ENCODE measurements at places on chromosomes 3 and 15.

DNA sequence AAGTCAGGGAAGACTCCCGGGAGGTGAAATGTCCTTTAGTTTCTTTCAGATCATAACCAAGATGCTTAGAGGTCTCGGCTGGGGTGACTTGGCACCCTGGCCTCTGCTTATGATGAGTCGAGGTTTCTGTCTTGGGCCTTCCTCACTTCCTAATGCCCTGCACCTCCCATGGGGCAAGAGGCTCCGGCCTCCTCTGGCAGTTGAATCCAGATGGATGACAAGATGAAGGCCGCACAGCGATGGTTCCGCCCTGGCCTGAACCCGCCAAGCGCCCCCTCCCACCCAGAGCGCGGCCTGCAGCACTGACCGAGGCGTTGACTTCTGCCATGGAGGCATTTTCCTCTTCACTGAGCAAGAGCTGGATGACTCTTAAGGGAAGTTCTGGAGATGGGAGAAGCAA, 31.3 kb downstream of the MUC20 start:
- no peaks in the 10 kb centered on the region for H3K36me3 ChIP-seq
- H3K27ac ChIP-seq: no peak overlapping the region
- no peak overlapping the region for H3K4me3 ChIP-seq
- peaks cover 5% of the 10 kb centered on the region for H3K4me1 ChIP-seq
- peaks cover 3% of the 10 kb centered on the region for H3K27me3 ChIP-seq
- no peak for DNase-seq

GRCh38 chr15:77807115-77807514, 174.4 kb upstream of the LINGO1 start:
- H3K4me3 ChIP-seq: no peak overlapping the region
- no peaks in the 10 kb centered on the region for H3K4me1 ChIP-seq
- no peak for DNase-seq
- H3K36me3 ChIP-seq: no peaks in the 10 kb centered on the region

- no peaks in the 10 kb centered on the region for H3K36me3 ChIP-seq
- H3K27me3 ChIP-seq: no peaks in the 10 kb centered on the region
- no peak overlapping the region for H3K4me3 ChIP-seq
- DNase-seq: no peak
- no peaks in the 10 kb centered on the region for H3K4me1 ChIP-seq
Measured at GRCh38 chr3:72163809-72164634, 379.1 kb upstream of the PROK2 start.

GRCh38 chr3:52021489-52022268, 26.0 kb upstream of the RPL29 start:
- H3K4me3 ChIP-seq: no peak overlapping the region
- no peaks in the 10 kb centered on the region for H3K27me3 ChIP-seq
- no peaks in the 10 kb centered on the region for H3K4me1 ChIP-seq
- DNase-seq: no peak

GRCh38 chr15:96186105-96186504, 144.4 kb upstream of the NR2F2 start:
- no peak for DNase-seq
- H3K27me3 ChIP-seq: no peaks in the 10 kb centered on the region
- no peaks in the 10 kb centered on the region for H3K36me3 ChIP-seq
- H3K4me3 ChIP-seq: no peak overlapping the region
- no peaks in the 10 kb centered on the region for H3K4me1 ChIP-seq

DNA sequence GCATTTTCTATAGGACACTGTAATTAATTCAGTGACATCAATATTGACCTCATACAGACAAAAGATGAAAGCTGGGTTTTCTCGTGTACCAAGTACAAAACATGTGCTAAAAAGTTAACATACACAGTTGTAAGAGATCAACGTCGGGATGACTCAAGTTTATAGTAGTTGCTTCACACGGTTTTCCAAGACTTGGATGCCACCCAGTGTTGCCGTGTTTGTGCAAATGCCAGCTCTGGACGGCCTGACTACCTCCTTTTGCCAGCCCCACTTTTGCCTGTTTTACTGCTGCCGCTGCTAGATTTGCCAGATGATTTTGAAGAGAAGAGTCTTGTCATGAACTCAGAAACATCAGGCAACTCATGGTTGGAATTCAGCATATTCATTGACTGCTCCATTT, 17.6 kb downstream of the EMC7 start:
- H3K27ac ChIP-seq: no peak overlapping the region
- H3K4me3 ChIP-seq: no peak overlapping the region
- no peaks in the 10 kb centered on the region for H3K4me1 ChIP-seq
- peaks cover 50% of the 10 kb centered on the region for H3K36me3 ChIP-seq
- H3K27me3 ChIP-seq: no peaks in the 10 kb centered on the region
- DNase-seq: no peak

GRCh38 chr3:115087512-115087911, 59.6 kb downstream of the ZBTB20 start:
- no peak for DNase-seq
- no peak overlapping the region for H3K27ac ChIP-seq
- H3K4me3 ChIP-seq: no peak overlapping the region
- H3K4me1 ChIP-seq: no peaks in the 10 kb centered on the region
- H3K36me3 ChIP-seq: no peaks in the 10 kb centered on the region
- H3K27me3 ChIP-seq: no peaks in the 10 kb centered on the region

- H3K27me3 ChIP-seq: no peaks in the 10 kb centered on the region
- H3K36me3 ChIP-seq: no peaks in the 10 kb centered on the region
- no peak overlapping the region for H3K27ac ChIP-seq
- no peak for DNase-seq
- H3K4me1 ChIP-seq: no peaks in the 10 kb centered on the region
- H3K4me3 ChIP-seq: no peak overlapping the region
Measured at GRCh38 chr3:196227629-196228493, 11.5 kb downstream of the SLC51A start.

GRCh38 chr3:188268336-188268735, 114.4 kb downstream of the LPP start:
- no peaks in the 10 kb centered on the region for H3K36me3 ChIP-seq
- no peak overlapping the region for H3K4me3 ChIP-seq
- DNase-seq: no peak

DNA sequence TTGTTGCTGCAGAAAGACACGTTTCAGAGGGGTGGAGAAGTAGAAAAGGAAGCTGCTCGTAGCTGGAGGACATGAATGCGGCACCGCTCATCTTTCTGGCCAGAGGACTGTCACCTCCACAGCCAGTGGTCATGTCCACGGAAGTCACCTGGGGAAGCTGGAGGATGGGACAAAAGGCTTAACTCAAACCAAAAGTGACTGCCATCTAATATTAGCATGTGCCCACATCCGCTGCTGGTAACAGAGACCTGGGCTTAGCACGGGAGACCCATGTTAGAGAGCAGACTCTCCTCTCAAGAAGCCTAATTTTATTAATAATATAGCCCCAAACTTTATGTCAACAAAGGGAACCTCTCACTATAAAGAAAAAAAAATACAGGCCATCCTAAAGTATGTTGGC, 5.9 kb downstream of the MEX3B start:
- no peak for DNase-seq
- no peak overlapping the region for H3K27ac ChIP-seq

DNA sequence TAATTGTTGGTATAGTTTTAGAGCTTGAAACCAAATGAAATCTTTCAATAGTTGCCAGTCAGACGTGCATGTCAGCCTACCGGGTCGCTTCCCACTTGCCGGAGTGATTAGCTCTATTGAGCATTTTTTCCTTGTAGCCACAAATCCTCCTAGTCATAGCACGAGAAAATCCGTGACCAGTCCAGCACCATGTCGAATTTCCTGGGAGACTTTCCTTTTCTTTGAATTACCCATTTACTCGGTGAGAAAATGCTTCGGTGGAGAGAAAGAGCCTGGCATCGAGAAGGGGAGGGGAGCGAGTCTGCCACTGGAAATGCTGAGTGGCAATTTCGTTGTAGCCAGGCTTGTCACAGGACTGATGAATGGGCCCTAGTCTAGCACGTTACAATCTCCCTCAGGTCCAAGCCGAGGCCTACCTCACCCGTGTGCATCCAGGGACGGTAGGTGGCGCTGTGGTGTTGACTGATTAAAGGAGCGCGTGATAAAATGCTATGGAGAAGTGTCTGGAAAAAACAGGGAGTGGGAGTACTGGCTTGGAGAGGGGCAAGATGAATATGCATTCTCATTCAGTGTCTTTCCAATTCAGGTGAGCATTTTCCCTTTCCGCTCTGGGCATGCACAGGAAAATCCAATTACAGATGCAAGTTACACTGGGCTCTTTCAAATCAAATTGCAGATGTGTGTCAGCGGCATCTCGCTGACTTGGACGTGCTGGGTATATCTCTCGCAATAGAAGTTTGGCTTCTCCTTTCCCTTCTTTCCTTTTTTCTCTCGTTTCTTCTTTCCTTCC, 238.8 kb downstream of the EDEM1 start:
- H3K27me3 ChIP-seq: peaks cover 7% of the 10 kb centered on the region
- no peak overlapping the region for H3K4me3 ChIP-seq
- no peaks in the 10 kb centered on the region for H3K4me1 ChIP-seq
- peak; percentile 14 for DNase-seq
- H3K36me3 ChIP-seq: no peaks in the 10 kb centered on the region

DNA sequence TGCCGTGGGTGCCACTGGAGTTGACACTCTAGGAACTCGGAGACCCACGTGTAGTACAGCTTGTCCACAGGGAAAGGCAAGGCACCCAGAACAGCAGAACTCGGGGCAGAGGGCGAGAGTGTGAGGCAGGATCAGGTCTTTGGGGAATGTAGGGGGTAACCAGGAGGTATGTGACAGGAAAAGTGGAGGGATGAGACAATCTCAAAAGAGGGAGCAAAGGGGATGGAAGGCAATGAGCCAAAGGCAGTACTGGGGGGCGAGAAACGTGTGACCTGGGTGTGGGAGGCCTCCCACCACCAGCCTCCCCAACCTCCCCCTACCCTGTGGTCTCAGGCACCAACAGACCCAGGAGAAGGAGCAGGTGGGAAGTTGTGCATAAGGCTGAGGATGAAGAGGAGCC, 48.9 kb downstream of the UMPS start:
- no peak for DNase-seq
- H3K36me3 ChIP-seq: no peaks in the 10 kb centered on the region
- no peak overlapping the region for H3K4me3 ChIP-seq
- H3K4me1 ChIP-seq: no peaks in the 10 kb centered on the region
- H3K27ac ChIP-seq: no peak overlapping the region

GRCh38 chr15:91912336-91912735, 58.8 kb downstream of the SLCO3A1 start:
- H3K4me3 ChIP-seq: no peak overlapping the region
- H3K27me3 ChIP-seq: no peaks in the 10 kb centered on the region
- no peak overlapping the region for H3K27ac ChIP-seq
